ENCODE measurements at places on chromosomes 7 and 10. TPM values are rescaled to one million over a fixed set of nuclear protein-coding genes. Genes with fewer than 3 reads are reported as not detected.

DNA sequence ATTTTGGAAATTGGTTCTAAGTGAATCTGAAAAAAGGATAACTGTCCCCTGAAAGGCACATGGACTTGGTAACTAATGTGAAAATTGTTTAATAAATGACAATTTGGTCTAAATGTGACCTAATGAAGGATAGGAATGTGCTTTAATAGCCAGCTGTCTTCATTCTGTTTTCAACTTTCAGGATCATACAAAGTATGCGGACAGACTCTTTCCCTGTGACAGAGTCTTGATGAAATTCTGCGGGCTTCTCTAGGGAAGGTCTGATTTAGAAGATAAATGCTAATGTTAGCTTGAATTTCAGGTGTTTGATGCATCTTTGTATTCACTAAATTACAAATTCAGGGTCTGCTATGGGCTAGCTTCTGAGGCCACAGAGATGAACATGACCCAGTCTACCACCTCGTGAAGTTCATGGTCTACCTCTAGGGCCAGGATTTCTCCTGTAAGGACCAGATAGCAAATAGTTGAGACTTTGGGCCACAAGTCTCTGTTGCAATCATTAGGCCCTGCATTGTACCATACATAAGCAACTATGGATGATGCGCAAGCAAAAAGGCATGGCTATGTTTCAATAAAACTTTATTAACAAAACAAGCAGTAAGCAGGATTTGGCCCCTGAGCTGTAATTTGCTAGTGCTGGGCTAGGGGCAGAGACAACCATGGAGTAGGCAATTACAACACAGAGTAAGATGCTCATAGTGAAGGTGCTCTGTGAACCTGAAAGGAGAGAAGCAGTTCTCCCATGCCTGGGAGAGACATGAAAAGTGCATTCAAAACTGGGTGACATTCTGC, 368.6 kb downstream of the INHBA start:
- DNase-seq = no peak

GRCh38 chr10:28429573-28430216, 103.2 kb upstream of the WAC start:
- DNase-seq = no peak

GRCh38 chr7:157714166-157715070, 377.6 kb downstream of the DNAJB6 start:
- no peak for DNase-seq

GRCh38 chr10:113409175-113409574, 143.7 kb upstream of the HABP2 start:
- no peak for DNase-seq

The PTPRE gene
- 16.0 TPM for total RNA-seq

GRCh38 chr7:66167773-66168387, 37.3 kb upstream of the TPST1 start:
- no peak for DNase-seq

GRCh38 chr7:13282377-13282980, 595.0 kb downstream of the ARL4A start:
- DNase-seq = no peak

- no peak for DNase-seq
Observed at GRCh38 chr7:140261522-140261921, 84.7 kb upstream of the KDM7A start.

- no peak for DNase-seq
Observed at GRCh38 chr10:60818134-60818770, 40.0 kb downstream of the CDK1 start.

- no peak for DNase-seq
Observed at GRCh38 chr7:42628054-42628453, 283.8 kb downstream of the C7orf25 start.

The FAM221A gene
- total RNA-seq = 2.3 TPM

DNA sequence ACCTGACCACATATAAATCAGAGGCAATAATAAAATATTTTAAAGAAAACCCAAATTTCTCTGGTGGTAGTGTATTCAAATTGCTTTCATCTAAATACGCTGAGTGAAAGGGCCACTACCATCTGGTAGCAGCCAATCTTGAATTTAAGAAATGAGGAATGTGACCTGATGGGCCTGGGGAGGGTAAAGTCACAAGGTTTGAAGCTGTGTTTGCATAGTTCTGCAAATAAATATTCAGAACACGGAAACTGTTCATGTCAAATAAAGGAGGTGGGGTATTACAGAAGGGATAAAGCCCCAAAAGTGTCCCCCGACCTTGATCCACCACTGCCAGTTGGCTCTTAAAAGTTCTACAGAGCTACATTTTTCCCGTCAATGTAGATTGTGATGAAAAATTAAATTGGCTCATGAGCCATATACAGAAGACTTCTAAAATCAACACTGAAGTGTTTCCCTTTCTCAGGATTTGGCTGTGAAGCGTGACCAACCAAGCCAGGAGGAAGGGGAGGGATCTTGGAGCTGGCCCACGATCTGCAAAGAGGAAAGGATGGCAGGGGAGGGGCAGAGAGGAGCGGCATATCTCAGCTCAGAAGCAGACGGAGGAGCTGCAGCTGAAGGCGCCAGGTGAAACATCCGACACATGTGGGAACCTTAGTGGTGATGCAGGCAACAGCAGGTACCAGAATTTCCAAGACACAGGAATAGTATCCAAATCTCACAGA, 39.6 kb downstream of the MPP7 start:
- DNase-seq = no peak

DNA sequence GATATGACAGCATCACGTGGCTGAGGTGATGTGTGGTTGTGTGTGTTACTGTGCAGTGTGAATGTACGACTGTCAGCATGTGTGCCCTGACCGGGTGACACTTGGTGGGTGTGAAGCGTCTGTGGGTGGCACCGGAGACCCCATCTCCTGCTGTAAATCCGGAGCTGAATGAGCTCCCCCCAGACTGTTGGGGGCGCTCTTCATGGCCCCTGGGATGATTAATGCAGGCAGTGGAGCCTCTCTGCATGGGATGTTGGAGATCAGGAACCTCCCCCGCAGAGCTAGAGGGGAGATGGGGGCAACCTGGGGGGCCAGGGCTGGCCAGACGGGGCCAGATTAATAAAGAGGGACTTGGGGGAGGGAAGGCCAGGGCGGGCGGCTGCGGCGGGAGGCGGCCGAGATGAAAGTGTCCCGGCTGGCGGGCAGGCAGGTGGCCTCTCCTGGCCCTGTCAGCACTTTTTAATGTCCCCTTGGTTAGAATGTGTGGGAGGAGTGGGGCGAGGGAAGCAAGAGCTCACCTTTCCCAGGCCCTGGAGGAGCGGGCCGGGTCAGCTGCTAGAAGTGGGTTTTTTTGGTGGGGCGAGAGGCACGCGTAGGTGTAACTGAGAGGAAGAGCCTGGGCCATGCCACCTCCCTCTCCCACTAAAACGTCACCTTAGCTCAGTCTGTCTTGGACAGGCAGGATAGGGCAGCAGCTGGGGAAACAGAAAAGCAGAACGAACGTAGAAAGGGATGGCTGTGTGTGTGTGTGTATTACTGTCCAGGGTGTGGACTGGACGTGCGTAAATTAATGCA, 34.1 kb downstream of the HIF1AN start:
- DNase-seq = no peak

DNA sequence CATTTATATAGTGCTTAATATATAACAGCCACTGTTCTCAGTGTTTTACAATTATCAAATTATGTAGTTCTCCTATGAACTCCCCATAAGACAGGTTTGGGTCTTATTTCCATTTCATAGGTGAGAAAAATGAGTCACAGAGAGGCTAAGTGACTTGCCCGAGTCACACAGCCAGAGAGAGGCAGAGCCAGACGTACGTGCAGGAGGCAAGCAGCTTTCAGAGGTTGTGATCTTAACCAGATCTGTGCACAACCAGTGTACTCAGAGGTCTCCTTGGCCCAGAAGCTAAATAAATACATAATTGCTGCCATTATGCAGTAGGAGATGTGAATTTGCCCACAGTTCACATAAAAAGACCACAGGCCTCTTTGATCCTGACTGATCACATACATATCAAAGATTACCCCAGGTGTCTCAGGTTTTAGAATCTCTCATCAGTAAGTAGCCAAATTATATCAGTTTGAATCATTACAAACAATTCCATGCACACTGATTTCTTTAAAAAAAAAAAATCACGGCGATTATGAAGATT, 304.7 kb upstream of the AOAH start:
- DNase-seq = no peak

DNA sequence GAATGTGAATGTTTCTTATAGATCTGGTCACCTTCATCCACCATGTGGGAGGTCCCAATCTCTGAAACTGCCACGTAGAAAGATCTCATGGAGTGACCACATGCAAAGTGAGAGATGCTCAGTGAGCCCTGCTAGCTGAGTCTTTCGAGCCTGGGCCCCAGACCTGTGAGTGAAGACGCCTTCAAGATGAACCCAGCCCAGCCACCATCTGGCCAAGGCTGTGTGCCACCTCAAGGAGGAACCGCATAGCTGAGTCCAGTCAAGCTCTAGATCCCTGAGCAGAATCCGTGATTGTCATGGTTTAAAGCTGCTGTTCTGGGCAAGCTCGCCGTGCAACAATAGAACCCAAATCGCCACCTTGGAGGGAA, 20.2 kb upstream of the PPIF start:
- peak; percentile 14 for DNase-seq

GRCh38 chr7:40763319-40764287, 628.8 kb downstream of the SUGCT start:
- DNase-seq = no peak

The MEOX2 gene
- 7.4 TPM for total RNA-seq

DNA sequence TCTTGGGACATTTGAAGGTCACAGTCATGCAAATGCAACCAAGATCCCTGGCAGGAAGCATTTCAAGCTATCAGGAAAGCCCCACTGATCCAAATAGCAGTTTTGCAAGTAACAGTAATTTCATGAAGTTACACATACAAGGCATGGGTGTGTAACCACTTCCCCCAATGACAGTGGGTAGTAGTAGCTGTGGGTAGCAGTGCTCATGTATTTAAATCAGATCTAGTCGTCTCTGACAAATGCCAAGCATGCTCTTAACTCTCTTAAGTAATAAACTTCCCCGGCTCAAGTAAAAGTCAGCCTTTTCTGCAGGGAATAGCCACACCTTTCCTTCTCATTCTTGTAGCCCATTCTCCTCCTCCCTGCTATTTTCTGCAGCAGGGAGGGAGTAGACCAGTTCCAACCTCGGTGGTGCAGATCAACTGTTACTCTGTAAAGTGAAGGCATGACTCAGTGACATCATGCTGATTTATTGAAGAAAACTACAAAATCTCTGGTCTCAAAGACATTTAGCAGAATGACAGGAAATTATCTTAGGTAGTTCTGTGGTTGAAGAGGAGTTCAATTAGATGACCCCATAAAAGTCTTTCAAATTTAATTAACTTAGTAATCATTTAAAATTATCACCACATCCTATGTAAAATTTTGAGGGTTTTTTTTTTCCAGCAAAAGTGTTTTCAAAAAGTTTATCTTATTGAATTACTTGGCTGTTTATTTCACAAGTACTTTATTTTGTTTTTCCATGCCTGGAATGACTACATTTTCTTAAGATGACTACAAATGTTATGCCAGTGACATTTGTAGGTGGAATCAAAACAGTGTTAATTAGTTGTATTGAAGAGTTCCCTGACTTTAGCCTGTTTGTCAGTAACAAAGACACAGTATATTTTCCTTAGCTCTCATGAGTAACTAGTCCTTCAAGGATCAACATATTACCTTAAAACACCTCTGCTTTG, 568.3 kb downstream of the INHBA start:
- DNase-seq = no peak

DNA sequence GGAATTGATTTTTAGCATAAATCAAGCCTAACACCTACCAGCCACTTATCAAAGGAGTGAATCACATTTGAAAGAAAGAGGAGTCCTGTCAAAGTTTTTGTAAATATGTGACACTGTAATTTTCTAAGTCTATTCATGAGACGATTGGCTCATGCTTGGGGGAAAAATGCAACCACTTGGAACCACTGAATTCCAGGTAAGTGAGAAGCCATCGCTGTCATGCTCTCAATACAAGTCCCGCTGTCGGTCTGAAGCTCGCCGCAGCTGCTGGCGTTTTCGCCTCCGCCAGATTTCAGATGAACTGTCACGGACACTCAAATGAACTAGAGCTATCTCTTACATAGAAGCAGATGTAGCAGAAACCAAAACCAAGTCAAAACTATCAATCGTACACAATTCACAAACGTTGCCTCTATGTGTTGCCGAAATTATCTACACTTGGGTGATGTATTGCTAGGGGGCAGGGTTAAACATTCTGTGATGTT, 279.8 kb upstream of the FZD8 start:
- DNase-seq = no peak

DNA sequence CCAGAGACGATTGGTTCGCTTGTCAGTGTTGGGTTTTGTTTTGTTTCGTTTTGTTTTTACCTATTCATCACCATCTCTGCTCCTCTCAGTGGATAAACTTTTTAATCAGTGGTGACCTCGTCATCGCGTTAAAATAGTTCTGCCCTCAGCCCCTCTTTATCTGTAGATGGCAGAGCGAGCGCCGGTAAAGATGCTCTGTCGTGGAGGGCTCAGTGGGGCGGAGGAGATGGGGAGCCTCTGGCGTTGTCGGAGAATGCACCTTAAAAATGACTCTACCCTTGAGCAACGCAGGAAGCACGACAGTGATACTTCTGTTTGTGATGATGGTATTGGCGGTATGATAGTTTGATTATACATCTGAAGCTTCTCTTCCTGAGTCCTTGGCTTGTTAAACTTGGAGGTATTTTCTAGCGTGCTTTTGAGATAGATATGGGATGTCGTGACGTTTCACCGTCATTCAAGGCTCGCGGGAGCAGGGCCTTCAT, 554 bp downstream of the CSGALNACT2 start:
- DNase-seq = no peak

DNA sequence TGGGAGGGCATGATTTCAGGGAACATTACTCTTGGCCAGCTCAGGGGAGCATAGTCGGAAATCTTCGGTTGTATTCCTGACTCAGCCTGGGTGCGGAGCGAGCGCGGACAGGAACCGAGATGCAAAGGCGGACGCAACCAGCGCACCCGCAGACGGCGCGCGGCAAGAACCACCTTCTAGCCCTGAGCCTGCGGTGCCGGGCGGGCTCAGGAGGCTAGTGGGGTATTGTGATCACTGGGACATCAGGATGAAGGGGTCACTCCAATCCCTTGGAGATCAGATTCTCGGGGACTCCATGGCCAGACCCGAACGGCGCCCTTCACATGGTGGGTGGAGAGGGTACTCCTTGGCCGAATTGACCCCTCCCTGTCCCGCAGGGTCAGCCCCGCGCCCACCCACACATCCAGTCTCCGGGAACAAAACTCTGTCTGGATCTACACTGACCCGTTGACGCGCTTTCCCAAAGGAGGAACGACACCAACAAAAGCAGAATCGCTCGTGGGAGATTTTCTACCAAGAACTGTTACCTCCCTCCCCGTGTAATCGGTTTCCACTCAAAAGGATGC, 730.5 kb downstream of the ZWINT start:
- DNase-seq = peak; percentile 35

The MYOZ1 gene
- total RNA-seq = 0.38 TPM

- DNase-seq = no peak
Observed at GRCh38 chr10:59945590-59945989, 39.2 kb upstream of the CCDC6 start.

The ACHE gene
- 0.65 TPM for total RNA-seq

DNA sequence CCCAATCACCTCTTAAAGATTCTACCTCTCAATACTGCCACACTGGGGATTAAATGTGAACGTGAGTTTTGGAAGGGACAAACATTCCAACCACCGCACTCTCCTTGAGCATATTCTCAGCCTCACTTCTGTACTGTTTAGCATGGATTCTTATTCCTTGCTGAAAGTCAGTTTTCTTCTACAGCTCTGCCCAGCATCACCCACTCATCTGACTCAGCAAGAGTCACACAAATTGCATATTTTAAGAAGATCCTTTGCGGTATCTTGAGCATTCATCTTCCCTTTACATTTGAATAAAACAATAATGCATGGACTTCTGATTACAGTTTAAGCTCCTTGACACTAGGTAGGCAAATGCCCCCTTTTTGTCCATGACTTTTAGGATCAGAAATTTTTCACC, 251.6 kb upstream of the MKLN1 start:
- no peak for DNase-seq

GRCh38 chr10:72563327-72563932, 62.4 kb downstream of the MICU1 start:
- DNase-seq = no peak

All from Right ventricle myocardium superior (tissue), 1 donor.